ENCODE measurements at places on chromosomes 16 and 17.

DNA sequence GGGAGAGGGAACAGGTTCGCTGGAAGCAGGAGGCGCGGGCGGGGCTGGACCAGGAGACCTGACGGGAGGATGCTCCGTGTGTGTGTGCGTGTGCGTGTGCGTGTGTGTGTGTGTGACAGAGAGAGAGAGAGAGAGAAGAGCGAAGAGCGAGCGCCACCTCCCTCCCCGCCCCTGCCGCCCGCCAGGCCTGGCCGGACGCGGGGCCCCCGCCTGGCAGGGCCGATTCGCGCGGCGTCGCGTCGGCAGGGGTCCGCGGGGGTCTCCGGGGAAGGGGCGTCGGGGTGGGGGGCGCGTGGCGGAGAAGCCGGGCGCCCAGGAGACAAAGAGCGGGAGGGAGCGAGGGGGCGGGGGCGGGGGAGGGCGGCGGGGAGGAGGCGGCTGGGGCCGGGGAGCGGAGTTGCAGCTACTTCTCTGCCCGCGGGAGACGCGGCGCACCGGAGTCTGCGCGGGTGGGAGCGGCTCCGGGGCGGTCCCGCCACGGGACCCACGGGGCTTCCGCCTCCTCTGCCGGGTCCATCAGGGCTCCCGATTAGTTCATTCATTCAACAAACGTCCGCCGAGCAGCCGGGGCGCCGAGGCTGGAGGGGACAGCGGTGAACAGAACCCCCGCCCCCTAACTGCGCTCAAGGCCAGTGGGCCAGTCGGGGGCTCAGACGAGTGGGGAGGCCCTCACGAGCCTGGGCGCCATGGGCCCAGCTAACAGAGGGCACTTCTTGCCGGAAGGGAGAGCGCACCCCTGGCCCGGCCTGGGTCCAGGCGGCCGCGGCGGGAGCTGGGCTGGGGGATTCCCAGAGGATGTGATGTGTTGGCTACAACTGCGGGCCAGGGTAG is at the start of gene SAMD14:
Gene SAMD14, minus strand, starts transcription at position 433 of the 831 bp plus-strand sequence. CDS start 5,201 bp downstream, outside the sequence.
- peak; percentile 47 for DNase-seq

GRCh38 chr16:83793179-83793578 is 14.6 kb upstream of the HSBP1 start:
- no peak for DNase-seq

- no peak for DNase-seq
Measured at GRCh38 chr17:77877646-77878355, 80.7 kb upstream of the TNRC6C start.

- no peak for DNase-seq
Measured at GRCh38 chr16:23682181-23682580, 3.5 kb downstream of the PLK1 start.

DNA sequence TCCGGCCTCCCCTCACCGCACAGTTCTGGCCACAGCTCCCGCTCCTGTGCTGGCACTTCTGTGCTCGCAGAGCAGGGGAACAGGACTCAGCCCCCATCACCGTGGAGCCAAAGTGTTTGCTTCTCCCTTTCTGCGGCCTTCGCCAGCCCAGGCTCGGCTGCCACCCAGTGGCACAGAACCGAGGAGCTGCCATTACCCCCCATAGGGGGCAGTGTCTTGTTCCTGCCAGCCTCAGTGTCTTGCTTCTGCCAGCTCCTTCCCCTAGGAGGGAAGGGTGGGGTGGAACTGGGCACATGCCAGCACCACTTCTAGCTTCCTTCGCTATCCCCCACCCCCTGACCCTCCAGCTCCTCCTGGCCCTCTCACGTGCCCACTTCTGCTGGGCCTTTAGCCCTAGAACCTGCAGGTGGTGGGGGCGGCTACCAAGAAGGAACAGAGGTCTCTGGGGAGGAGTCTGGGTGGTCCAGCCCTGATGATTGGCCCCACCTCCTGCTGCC is 645 bp upstream of the ELMO3 start:
- DNase-seq, result no peak

- DNase-seq, result peak; percentile 17
Measured at GRCh38 chr17:17723354-17724261, 42.4 kb downstream of the RAI1 start.

- DNase-seq, result no peak
Measured at GRCh38 chr17:27666831-27667560, 36.0 kb downstream of the LGALS9 start.

GRCh38 chr17:7549401-7550055 is 670 bp downstream of the TNFSF12 start:
- DNase-seq, result peak; percentile 33

DNA sequence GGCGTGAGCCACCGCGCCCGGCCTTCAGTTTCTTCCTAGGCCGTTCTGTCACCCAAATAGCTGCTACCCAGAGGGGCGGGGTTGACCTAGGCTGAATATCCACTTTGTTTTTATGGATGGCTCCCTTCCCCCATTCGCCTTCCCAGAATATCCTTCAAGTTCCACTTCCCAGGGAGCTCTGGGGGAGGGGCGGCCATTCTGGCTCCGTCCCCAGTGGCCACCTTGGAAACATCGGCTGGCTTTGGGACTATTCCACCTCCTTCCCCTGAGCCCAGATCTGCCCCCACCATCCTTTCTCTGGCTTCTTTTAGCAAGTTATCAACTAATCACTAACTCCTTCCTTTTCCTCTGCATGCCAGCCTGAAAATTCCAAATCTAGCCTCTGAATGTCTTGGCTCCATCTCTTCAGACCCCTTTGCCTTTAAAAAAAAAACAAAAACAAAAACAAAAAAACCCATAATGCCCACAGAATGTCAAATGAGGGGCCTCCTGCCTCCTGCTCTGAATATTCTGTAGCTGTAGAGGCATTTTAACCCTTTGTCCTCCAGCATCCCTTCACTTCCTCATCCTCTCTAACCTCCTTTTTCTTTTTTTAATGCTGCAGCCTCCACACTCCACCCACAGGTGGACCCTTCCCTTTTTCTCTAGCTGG is 6.4 kb downstream of the ATP1B2 start:
- DNase-seq, result no peak

- no peak for DNase-seq
Measured at GRCh38 chr17:18185391-18185790, 1.8 kb downstream of the ALKBH5 start.

DNA sequence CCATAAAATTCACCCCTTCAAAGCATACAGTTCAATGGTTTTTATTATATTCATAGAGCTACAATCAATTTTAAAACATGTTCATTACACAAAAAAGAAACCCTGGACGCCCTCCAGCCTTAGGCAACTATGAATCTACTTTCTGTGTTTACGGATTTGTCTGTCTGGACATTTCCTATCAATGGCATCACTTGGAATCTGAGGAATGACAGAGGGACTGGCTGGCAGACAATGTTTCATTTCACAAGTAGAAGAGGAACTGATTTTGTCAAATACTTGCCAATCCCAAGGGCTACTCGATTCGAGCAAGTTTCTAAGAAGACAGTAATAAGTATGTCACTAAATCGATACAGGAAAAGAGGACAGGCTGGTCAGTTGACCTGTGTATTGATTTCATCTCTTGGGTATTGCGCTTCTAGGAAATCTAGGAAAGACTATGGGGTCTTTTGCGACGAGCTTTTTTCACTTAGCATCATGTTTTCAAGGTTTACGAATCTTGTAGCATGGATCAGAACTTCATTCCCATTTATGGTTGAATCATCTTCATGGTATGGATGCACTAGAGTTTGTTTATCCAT is 56.6 kb downstream of the RGS9 start:
- no peak for DNase-seq

DNA sequence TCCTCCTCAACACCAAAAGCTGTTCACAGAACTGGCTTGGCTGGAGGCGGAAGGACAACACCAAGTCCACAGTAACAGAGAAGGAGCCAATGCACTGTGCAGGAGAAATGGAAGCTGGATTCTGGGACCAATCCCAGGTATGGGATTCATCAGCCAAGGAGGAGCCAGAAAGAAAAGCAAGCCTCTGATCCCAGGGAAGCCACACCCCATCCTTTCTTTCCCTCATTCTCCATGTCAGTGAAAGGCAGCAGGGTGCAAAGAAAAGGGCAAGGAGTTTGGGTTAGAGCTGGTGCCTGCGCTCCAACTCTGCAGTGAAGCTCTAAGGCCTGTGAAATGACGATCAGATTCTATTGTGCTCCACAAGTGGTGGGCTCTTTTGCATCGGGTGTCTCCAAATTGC is 11.0 kb downstream of the DCAKD start:
- no peak for DNase-seq

- DNase-seq, result no peak
Measured at GRCh38 chr17:61317779-61318178, 81.9 kb upstream of the TBX2 start.

DNA sequence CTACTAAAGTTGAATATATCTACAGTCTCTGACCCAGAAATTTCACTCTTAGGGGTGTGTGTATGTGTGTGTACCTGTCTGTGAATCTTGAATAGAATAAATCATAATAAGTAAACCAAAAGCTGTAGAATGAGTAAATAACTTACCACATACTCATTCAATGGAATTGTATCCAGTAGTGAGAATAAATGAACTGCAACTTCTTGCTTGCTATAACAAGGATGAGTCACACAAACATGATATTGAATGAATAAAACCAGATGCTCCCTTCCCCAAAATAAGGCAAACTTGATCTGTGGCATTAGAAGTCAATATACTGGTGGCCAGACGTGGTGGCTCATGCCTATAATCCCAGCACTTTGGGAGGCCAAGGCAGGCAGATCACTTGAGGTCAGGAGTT is 259.8 kb upstream of the MON1B start:
- DNase-seq, result no peak

GRCh38 chr17:16150251-16150856 is 65.0 kb downstream of the NCOR1 start:
- DNase-seq, result no peak

DNA sequence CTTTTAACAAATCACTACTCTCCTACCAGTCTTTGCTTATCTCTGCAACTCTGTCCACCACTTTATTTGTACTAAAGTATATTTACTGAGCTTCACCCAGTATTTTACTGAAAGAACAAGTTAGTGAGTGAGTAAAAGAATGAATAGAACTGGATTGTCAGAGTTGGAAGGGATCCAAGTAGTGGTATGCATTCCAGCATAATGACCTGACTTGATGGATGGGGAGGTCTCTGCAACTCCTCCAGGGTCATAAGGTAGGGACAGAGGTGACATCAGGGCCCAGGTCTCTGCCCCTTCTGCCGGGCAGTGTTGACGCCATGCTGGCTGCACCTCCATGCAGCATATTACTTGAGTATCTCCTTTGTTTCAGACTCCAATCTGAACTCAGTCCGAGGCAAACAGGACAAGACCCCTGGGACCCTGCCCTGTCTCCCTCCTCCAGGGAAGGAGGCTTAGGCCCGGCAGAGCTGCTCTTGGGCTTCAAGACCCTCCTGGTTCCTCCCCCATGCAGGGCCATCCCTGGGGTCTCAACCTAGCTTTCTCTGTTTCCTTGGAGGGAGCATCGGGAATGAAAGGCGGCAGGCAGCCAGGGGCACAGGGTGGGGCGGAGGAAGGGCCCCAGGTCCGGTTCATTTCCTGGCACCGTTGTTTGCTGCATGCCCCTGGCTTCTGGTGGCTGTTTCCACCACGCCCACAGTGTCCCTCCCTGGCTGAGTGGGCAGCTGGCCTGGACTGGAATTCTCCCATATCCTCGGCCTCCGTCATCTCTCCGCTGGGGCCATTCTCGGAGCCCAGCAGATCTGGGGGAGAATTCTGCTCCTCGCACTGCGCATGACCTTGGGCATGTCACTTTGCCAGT is 12.4 kb upstream of the ITGA3 start:
- DNase-seq, result no peak

DNA sequence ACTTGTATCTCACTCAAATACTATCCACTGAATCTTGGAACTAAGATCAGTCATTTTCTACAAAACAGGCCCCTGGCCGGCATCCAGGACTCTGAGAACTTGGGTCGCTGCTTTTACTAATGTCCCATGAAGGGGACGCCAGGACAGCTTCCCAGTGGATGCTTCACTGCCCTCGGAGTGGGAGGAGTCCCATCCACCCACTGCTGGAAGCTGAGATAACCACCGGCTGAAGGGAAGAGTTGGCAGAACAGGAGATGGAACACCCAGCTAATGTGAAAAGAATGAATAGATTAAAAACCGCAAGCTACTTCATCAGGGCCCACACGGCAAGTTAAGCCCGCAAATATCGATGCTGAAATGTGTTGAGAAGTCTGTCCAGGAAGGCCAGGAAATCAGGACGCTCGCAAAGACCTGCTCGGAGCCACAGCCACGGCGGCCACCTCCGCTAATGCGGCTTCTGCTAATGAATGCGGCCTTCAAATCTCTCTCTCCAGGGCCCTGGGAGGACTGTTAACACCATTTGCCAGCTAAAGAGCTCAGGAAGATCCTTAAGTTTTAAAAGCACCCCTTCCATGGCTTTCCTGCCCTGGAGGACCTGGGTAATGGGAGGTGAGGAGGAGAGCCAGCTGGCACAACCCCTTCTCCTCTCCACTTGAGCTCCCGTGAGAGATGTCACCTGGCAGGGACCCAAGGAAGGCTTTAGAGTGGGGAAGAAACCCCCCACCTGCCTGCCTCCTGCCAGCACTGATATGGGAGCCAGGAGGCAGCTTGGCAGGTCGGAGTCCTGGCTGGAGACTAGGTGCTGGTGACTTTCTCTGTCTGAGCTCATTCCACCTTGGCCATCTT is 226.6 kb upstream of the RPL38 start:
- DNase-seq, result no peak

- no peak for DNase-seq
Measured at GRCh38 chr17:38970804-38971203, 3.6 kb upstream of the FBXO47 start.

All from activated CD4-positive, alpha-beta T cell treated with anti-CD3 and anti-CD28 coated beads for 4 hours (primary cell).